ENCODE measurements at places on chromosomes 11 and 22.

DNA sequence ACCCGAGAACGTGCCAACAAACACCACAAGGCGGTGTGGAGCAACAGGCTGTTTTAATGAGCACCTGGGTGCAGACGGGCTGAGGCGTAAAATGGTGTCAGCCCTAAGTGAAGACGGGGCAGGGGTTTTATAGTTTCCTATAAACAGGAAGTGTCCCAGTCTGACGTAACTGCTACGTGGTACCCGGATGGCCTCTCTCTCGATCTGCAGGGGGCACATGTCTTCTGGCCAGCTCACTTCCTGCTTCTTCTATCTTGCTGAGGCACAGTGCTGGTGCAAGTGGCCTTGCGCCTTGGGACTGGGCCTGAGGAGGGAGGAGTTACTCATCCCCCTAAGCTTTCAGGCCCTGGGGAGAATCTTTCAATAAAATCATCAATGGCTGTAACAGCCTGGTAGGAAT lies 20.9 kb downstream of the OOSP3 start:
- DNase-seq = no peak

DNA sequence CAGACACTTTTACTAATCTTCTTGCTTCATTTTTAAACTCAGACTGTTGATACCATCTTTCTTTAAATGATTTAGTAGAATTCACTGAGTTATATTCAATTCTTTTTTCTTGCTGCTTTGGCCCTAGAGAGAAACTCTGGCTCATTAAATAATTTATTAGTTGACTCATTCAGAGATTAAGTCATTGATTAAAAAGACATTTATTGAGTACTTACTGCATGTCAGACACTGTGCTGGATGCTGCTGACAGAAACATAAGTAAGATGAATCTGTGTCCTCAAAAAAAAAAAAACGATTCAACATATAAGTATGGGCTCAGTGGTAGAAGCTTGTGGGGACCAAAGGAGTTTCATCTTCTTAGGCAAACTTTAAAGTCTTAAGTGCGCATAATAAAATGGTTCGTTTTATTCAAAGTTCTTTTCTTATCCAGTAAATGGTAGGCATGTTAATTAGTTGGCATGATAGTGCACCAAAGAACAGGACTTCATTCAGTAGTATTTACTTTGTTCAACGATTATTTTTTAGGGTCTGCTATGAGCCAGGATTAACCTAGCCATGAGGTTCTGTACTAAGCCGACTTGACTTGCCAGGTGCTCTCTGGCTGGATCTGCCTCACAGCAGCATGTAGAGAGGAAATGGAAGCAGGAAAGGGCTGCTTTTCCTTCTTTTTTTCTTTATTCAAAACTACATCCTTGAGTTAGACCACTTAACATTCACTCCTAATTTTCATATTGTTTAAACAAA lies 281.0 kb upstream of the CTSC start:
- DNase-seq = no peak

DNA sequence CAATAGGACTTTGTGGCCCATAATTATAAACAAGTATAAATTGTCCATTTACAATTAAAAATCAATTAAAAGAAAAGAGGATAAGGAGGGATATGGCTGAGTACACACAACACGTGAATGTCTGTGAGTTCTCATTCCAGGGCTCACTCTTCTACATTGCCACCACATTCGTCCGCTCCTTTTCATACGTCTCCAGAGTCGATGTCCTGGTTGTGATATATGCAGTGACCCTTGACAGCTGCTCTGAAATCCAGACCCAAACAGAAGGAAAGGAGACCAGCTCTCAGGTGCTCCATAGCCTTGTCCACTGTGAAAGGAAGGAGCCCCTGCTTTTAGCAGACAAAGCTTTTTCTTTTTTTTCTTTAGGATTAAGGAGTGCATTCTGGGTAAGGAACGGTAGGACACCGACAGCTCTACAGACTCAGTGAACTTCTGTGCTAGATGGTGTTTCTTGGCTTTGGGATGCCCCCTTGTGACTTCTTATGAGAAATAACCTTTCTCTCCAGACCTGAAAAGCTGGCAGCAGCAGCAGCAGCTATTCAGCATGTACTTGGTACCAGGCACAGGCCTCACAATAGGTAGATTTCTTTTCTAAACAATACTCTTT lies 19.7 kb upstream of the DNAJB13 start:
- DNase-seq = peak; percentile 67

DNA sequence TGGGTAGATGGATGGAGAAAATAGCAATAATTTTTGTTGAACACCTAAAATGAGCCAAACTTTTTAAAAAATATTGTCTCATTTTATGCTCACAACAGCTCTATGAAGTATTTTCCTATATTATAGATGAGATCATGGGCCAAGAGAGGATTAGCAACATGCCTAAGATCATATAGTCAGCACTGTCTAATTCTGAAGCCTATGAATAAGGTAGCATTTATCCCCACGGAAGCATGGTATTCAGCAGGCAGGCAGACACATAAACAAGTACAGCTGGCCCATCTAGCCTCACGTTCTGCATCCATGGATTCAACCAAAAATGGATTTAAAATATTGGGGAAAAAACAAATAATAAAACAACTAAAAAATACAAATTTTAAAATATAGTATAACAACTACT lies 21.9 kb upstream of the RAB30 start:
- DNase-seq = no peak

DNA sequence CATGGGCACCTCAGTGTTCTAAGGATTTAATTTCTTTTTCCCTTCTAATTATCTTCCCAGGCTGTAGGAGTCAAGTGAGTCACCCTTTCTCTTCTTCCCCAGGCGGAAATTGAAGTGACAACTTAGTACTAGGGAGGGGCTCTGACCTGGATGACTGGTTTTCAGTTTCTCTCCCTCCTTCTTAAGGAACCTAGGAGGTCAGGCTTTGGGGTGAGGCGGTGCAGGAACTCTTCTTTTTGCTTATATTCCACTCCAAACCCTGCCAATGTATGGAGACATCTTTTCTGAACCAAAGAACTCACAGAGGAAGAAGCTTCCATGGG lies 12.6 kb downstream of the ZDHHC5 start:
- DNase-seq = peak; percentile 15

DNA sequence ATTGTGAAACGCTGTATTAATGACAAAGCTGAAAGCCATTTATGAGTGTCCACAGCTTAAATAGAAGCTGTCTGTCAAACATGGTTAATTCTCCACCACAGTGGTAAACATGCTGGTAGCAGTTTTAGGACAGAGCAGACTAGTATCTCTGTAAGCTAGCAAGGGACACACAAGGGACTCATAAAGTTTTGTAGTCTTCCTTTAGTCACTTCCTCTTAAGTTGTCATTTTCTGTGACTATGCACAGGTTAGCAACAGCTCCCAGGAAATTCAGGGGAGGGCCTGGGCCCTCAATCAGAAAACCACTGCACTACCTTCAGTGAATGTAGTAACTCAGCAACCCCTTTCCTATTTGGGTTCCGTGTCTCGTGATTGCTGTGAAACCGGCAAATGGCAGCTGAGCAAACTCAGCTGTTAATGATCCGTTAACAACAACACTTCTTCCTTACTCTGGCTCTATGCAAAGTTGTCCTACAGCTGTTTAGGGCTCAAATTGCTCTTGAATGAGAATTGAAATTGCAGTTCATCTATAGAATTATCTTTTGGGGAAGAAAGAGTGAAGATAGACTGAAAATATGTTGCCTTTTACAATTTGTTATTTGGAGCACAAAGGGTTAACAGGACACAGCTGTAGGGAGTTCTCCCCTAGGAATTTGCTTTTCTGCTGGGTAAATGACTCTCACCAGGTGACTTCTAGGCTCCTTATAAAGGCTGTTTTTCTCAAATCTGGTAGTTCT lies at the start of gene MMP26:
MMP26 (plus strand) TSS at position 731 of the 736 bp plus-strand sequence.
- no peak for DNase-seq

GRCh38 chr22:30733181-30733631 lies 38.5 kb downstream of the OSBP2 start:
- DNase-seq = no peak

DNA sequence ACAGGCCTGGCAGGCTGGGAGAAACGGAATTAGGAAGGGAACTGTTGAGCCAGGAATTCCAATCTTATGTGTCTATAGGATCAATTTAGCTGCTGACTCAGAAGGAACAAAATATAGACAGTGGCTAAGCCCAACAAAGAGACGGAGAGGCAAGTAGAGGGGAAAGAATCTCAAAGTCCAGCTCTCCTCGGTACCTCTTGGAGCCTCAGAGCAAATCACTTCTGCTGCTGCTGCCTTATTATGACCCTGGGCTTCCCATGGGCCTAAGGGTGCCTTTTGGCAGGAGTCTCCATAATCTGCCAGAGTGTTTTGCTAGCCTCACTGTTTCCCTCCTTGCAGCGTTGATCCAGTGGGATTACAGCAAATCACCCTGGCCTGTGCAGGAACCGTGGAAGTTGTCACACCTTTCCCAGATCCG lies 31.7 kb downstream of the PAX6 start:
- peak; percentile 66 for DNase-seq

DNA sequence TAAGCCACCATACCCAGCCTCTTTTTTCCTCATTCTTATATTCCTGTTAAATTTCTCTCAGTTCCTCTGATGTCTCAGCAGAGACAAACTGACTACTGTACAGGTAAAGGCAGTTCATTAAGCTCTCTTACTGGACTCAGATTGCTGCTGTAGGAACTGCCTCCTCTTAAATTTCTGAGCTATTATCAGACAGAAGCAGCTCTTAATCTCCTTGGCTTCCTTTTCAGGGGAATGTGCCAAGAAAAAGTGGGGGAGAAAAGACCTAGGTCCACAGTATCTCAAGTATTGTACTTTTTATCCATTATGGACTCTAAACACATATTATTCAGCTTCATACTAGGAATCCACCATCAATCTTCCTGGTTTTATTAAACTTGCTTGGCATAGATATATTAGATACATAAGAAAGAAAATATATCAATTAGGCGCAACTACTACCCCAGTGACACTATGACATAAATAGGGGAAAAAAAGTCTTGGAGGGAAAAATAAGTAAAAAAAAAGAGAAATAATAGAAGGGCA lies 26.1 kb downstream of the MRTFA start:
- DNase-seq = no peak

GRCh38 chr11:61281581-61282250 lies 13.4 kb downstream of the VWCE start:
- DNase-seq = peak; percentile 59

DNA sequence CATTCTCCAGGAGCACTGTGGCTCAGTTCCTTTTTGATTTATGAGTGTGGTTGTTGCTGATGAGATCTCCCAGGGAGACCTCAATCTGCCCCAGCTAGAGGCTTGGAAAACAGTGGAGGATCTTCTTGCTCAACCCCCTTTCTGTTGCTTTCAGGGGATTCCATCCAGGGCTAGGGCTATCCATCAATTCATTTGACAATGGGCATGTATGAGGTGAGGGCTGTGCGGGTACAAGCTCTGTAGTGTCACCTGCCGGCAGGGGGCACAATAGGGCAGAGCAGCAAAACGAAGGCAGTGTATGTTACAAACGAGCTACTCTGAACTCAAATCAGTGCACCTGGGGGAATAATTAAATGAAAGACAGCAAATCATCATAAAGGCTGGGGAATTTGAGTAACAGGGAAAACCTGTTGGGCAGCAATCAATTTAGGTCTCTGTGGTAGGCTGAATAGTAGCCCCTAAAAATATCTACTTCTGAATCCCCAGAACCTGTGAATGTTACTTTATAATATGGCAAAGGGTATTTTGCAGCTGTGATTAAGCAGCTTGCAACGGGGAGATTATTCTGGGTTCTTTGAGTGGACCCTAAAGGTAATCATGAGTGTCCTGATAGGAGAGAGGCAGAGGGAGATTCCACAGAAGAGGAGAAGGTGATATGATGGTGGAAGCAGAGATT lies 170.3 kb upstream of the ZBED5 start:
- DNase-seq = peak; percentile 60

DNA sequence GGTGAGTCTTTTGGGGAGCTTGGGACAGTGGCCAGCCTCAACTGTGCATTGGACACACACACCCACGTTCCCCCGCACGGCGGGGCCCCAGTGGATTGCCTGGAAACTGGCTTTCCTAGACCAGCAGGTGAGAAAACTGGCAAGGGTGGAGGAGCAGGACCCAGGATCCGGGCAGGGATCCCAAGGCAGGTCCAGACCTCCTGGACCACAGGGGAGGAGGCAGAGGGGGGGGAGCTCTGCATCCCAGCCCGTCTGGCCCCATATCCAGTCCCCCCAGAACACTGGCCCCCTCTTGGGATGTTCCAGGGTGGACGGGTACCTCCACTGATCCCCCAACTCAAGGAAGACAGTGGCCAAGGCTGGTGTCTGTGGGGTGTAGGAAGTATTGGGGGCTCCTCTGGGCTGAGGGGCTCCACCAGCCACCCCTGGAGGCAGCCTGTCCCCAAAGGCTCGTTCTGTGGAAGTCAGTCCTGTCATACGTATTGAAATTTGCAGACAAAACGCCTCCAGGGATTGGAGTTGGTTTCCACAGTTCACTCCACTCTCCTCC lies 89.3 kb upstream of the LINC01488 start:
- DNase-seq = no peak

- DNase-seq = peak; percentile 9
Measured at GRCh38 chr22:17213976-17214375, 5.3 kb downstream of the ADA2 start.

DNA sequence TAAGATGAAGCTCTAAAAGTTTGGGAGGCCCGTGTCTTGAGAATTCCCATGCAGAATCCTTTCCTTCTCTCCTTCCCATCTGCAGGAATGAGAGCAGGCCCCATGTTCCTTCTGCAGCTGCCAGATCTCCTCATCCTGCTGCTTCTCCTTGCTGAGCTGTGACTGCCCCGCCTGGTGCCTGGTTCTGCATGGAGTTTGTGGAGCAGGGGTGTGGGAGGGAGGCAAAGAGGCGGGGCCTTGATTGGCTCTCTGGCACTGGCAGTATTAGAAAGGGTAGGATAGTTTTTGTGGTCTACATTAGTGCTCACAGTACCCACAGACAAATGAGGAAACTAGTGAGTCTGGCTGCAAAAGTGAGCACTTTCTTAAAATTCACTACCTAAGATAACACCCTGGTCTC lies 91.1 kb upstream of the CLPB start:
- no peak for DNase-seq

GRCh38 chr11:116077092-116077491 lies 572.9 kb upstream of the CADM1 start:
- no peak for DNase-seq

- no peak for DNase-seq
Measured at GRCh38 chr11:2293984-2294925, 7.5 kb downstream of the C11orf21 start.

- DNase-seq = no peak
Measured at GRCh38 chr11:95766701-95767100, 22.9 kb downstream of the FAM76B start.

- DNase-seq = no peak
Measured at GRCh38 chr11:129260750-129261149, 68.6 kb upstream of the ARHGAP32 start.

- no peak for DNase-seq
Measured at GRCh38 chr11:77172666-77172982, 44.6 kb downstream of the MYO7A start.

DNA sequence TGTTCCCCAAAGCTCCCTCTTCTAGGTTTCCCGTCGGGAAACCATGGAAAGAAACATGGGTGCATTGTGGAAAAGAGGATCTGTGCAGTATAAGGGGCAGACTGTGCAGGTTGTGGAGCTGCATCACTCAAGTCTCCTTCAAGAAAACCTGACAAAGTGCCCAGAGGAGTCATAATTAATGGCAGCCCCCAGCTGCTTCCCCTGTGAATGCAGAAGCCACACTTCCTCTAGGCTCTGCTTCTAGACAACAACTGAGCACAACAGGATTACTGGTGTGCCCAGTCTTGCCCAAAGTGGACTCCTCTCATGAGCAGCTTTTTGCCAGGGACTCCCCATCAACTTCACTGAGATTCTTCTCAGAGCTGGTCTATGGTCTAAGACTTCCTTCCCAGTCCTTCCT lies 42.6 kb upstream of the SCUBE2 start:
- no peak for DNase-seq

Measured in adipocyte (in vitro differentiated cells).